ENCODE measurements at places on chromosomes 13 and 19. TPM values are rescaled to one million over a fixed set of nuclear protein-coding genes. Genes with fewer than 3 reads are reported as not detected.

The PRTN3 gene
- total RNA-seq: 0.50 TPM

The PSPC1 gene
- total RNA-seq: 34.1 TPM

The URAD gene
- total RNA-seq: not detected

The CLEC17A gene
- total RNA-seq: not detected

The ECSIT gene
- 40.3 TPM for total RNA-seq

The TRAPPC5 gene
- 40.2 TPM for total RNA-seq

The C1QTNF9 gene
- total RNA-seq: not detected

The ADGRE2 gene
- 0.45 TPM for total RNA-seq

The NLRP5 gene
- not detected for total RNA-seq

The ATXN8OS gene
- total RNA-seq: not detected

The CRX gene
- total RNA-seq: not detected

Data from NCI-H460 (cell line).